ENCODE measurements at places on chromosomes 7 and 10. TPM values are rescaled to one million over a fixed set of nuclear protein-coding genes. Genes with fewer than 3 reads are reported as not detected.

DNA sequence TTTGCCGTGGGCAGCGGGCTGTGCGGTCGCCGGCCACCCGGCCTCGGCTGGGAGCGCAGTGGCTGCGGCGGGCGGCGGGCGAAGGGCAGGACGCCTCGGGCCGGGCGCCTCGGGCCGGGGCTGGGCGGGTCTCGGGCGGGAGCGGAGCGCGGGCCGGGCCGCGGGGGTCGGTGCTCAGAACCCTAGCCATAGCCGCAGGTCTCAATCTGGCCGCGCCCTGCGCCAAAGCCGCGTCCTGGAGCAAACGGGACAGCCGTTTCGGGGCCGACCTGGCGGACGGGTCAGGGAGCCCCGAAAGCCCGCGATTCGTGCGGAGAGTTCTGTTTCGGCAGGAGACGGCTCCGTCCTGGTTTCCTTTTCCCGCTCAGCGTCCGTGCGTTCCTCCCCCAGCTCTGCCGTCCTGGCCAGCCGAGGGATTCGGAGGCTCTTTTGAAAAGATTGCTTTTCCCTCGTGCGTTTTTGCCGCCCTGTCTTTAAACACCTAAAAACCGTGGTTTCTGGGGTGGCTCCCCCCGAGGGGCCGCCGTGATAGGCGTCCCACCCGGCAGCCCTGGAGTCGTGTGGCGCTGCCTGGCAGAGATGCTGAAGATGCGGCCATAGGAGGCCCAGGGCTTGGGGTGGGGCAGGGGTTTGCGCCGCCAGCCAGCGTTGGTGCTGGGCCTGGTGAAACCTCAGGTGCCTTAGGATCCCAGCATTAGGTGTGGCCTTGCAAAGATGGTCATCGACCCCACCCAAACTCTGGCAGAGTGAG is 727 bp downstream of the RET start:
- no peaks in the 10 kb centered on the region for H3K36me3 ChIP-seq
- H3K27ac ChIP-seq = no peak overlapping the region
- H3K4me1 ChIP-seq = peaks cover 3% of the 10 kb centered on the region
- DNase-seq = no peak

- H3K4me3 ChIP-seq = no peak overlapping the region
- H3K4me1 ChIP-seq = no peaks in the 10 kb centered on the region
- H3K27me3 ChIP-seq = no peaks in the 10 kb centered on the region
- no peak for DNase-seq
- no peaks in the 10 kb centered on the region for H3K36me3 ChIP-seq
Observed at GRCh38 chr7:41328131-41328530, 374.8 kb downstream of the INHBA start.

The CLRN3 gene
- not detected for total RNA-seq

The ARHGAP19 gene
- total RNA-seq = 91.9 TPM

Measured in activated naive CD4-positive, alpha-beta T cell treated with anti-CD3 and anti-CD28 coated beads for 36 hours (primary cell).